SW480 (cell line): ENCODE measurements at places on chromosomes 5 and 9.

DNA sequence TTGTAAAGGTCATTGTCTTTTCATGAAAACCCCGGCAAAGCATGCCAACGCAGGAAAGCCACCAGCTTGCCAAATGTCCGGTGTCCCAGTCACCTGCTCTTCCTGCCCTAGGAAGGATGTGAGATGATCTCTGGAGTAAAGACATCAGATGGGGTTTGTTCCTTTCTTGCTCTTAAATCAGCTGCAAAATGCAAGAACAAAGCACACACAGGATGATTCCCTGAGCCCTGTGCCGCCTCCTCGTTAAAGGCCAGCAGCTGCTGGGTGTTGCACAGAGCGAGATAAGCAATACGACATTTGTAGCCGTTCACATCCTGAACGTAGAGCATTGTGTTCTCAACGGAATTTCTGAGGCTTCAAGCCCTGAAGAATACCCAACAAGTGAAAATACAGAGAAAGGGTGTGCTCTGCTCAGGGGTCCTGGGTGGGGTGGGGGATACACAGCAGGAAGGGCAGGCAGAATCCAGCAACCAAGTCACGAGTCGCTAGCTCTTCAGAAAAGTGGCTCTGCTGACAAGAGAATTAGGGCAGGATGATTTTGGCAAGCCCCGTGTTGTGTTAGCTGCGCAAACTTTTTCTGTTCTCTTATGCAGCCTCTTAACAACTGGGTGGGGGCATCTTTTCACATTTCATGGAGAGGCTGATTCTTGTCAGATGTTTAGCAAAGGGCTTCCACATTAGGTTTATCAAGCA lies 229.2 kb upstream of the MAP3K1 start:
- no peak for DNase-seq

DNA sequence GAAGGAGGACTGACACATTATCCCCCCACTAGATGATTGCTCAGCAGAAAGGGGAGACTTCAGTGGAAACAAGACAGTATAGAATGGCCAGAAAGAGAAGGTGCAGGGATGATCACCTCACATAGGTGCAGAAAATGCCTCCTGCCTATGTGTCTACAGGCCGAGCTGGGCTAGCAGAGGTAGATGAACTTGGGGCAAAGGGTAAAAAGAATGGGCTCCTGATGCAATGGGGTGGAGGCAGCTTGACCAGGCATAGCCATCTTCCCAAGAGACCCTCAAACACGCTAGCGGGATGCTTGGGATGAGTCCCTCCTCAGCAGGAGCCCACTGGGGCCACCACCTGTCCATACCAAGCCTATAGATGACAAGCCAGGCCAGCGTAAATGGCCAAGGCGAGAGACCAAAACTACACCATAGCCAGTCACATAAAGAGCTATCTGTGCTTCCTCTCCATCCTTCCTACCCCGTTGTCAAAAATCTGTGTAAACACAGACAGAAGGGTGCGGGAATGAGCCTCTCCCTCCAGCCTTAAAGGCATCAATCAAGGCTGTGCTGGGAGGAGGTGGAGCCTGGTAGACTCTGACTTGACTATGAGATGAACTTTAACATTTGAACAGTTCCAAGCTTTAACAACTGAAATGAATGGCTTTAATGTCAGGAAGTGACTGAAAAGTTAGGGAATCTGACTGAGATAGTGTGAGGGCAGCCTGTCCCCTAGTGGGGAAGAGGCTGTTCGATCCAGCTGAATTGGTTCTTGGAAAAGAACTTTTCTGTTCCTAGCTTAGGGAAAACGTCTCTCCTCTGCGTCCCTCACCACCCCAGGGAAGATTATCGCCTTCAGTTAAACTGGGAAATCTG lies 10.4 kb downstream of the C9orf152 start:
- no peak for DNase-seq

DNA sequence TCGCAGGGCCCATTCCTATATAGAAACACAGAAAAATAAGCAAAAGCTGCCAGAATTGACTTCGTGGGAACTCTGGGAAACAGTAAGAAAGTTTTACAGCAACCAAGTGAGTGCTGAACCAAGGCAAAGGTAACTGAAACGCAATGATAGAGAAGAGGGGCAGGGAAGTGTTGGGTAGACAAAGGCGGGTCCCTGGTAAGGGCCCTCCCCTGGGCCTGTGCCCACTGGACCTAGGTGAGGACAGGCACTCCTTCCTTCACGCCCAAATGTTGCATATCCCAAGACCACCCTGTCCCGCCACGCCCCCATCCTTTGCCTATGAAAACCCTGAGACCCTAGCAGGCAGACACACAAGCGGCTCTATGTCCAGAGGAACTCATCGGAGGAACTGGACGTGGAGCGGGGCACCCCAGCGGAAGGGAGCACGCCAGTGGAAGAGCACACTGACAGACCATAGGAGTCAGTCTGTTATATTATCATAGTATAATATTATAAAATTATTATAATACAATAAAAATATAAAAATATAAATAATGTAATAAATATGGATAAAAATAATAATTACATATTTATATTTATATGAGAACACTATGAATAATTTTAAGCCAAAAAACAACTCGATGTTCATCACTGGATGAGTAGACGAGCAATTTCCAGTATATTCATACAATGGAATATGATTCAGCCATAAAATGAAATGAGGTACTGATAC lies 27.9 kb downstream of the CDKN2A start:
- no peak for DNase-seq

- no peak for DNase-seq
These were observed 19.1 kb downstream of the PTGS1 start for GRCh38 chr9:122389799-122390481.

DNA sequence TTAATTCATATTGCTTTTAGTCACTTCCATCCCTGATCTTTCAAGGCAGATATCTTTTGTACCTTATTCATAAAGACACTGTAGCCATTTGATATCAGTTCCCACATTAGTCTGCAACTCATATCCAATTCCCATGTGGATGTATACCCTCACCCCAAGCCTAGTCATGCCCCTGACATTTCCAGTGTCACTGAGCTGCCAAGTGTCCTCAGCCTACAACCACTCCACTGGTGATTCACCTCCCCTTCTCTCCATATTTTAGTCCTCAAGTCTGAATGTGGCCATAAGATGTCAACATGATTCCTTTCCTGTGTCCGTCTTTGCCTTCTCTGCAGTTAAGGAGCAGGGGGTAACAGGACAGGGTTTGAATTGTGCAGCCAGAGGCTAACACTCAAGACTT lies 346.9 kb downstream of the RAB3C start:
- DNase-seq, result no peak

DNA sequence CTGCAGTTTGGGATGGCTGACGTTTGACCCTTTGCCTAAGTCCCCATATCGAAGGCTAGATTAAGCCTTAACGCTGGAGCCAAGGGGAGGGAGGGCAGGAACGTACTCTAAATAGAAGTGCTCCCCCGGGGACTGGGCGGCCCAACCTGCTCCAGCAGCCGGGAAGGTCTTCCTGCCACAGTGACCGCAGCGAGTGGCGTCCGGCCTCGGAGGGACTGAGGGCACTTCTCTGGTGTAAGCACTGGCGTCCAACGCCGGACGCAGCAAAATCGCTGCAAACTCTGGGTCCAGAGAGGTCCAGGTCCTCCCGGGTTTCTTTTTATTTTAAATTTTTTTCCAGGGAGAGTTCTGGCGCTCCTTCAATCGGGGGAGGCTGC lies 505 bp upstream of the ACER2 start:
- DNase-seq, result no peak

GRCh38 chr5:111930905-111931461 lies 174.0 kb upstream of the NREP start:
- DNase-seq, result no peak

GRCh38 chr9:99811598-99812383 lies 9.9 kb upstream of the NR4A3 start:
- DNase-seq, result no peak

DNA sequence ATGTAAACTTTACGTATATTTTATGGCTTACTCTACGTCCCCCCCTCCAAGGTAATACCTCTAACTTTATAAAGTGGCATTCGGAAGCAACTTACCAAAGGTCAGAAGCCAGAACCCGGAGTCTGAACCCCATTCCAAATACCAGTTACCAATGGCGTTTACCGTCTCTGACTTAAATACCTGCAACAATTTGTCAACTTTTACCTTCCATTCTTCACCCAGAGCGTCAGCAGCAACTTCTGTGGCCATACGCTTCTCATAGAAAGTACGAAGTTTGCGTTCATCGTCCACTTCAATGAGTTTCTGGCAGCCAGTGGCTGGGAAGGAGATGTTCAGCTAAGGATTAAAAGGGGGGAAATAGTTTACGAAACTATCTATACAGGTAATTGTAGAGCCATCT lies 753 bp downstream of the RPS6 start:
- no peak for DNase-seq

- peak; percentile 20 for DNase-seq
These were observed 1.2 kb downstream of the AP3S1 start for GRCh38 chr5:115842952-115843351.

- DNase-seq, result peak; percentile 91
These were observed 26.3 kb downstream of the OR2V2 start for GRCh38 chr5:181173420-181174342.

GRCh38 chr5:181120306-181120705 lies 10.7 kb downstream of the OR2V1 start:
- DNase-seq, result no peak

- peak; percentile 75 for DNase-seq
These were observed 7.1 kb upstream of the AFAP1L1 start for GRCh38 chr5:149264439-149265067.

DNA sequence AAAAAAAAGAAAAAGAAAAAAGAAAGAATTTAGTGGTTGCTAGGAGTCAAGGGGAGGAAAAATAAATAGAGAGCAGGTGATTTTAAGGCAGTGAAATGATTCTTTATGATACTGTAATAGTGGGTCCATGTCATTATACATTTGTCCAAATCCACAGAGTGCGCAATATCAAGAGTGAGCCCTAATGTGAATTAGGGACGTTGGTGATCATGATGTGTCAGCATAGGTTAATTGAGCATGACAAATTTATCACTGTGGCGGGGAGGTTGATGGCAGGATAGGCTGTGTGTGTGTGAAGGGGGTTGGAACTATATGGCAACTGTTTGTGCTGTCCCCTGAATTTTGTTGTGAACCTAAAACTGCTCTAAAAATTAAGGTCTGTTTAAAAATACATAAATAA lies 357.8 kb downstream of the ICE1 start:
- DNase-seq, result no peak

GRCh38 chr9:127966416-127967150 lies 14.2 kb downstream of the EEIG1 start:
- DNase-seq, result no peak

DNA sequence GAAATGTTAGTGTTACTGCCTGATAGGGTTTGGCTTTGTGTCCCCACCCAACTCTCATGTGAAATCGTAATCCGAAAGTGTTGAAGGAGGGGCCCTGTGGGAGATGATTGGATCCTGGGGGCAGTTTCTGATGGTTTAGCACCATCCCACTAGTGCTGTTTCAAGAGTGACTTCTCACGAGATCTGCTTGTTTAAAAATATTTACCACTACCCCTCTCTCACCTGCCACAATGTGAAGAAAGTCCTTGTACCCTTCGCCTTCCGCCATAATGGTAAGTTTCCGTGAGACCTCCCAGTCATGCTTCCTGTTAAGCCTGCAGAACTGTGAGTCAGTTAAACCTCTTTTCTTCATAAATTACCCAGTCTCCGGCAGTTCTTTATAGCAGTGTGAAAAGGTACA lies 2.6 kb upstream of the RFX3 start:
- no peak for DNase-seq

DNA sequence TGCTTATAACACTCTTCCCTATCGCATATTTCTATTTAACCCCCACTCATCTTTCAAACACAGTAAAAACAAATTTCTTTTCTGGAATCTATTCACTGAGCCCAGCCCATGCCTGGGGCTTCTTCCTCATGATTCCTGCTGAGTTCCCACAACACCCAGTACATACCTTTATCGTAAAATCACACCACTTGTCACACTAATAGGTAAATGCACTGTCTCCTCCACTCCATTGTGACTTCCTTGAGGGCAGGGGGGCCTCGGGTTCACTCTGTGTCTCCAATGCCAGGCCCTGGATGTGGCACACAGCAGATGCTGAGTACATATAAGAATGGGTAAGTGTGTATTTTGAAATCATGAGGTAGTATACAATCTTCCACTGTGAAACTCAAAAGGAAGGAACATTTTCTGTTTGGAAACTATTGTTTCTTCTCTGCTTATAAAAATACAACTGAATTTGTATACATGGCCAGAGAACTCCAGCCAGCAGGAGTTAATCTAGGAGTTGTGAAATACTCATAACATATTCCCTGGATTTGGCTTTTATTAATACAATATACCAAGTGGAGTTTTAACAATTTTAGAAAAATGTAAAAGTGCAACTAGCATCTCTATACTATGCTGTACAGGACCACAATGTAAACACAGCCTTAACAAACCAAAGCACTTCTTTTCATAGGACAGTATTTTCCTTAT lies 7.2 kb downstream of the PLK2 start:
- DNase-seq, result no peak

DNA sequence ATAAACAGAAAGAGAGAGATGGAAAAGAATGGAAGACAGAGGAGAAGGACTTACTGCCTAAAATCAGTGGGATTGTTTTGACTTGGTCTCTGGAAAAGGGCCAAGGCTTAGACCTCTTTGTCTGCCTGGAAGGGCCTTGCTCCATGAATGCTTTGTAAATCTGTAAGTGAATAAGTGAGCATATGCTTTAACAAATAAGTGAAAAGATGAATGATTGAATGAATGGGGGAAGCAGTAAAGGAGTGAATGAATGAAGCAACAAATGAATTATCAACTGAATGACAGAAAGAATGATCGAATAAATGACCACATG lies 5.5 kb downstream of the KCNIP1 start:
- DNase-seq, result no peak

DNA sequence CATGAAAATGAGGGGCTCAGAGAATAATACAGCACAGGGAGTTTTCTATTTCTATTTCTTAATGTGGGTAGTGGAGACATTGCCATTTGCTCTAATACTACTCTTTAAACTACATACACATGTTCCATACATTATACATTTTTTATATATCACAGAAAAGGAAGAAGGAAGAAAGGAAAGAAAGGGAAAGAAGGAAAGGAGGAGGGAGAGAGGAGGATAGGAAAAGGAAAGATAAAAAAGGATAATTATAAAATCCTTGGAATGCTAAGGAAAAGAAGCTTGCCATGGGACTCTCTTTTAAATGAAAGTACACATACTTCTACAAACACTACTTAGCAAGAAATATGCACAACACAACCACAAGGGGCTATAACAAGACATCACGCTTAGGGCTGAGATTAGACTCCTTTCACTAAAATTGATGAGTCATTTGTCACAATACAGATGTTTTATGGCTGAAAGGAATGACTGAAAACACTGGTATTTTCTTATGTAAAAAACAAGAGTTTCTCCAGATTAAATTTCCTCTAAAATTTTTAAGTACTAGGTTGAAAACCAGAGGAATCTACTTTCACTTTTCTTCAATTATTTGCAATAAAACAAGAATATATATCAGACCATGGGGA lies 219.8 kb downstream of the ARL15 start:
- DNase-seq, result no peak

DNA sequence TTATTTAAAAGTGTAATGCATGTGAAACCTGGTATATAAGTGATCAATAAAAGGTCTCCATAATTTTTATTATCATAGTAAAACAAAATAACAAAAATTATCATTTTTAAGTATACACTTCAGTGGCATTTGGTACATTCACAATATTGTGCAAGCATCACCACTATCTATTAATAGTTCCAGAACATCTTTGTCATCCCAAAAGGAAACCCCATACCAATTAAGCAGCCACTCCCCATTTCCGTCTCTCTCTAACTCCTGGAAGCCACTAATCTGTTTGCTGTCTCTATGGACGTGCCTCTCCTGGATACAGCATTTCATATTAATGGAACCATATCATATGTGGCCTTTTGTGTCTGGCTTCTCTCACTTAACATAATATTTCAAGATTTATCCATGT lies 7.6 kb downstream of the OLFML2A start:
- DNase-seq, result no peak

- DNase-seq, result no peak
These were observed 23.7 kb upstream of the STARD4 start for GRCh38 chr5:111535879-111536549.
